ENCODE measurements at places on chromosomes 2 and 18. TPM values are rescaled to one million over a fixed set of nuclear protein-coding genes. Genes with fewer than 3 reads are reported as not detected.

PLA2R1 gene
- total RNA-seq: 2.7 TPM

RAB31 gene
- total RNA-seq: 45.5 TPM

PLCL1 gene
- under 0.01 TPM for total RNA-seq

IL36B gene
- under 0.01 TPM for total RNA-seq

CFC1 gene
- not detected for total RNA-seq

TNFRSF11A gene
- 0.34 TPM for total RNA-seq

POLE4 gene
- total RNA-seq: 18.5 TPM

ADD2 gene
- total RNA-seq: not detected

BMP10 gene
- not detected for total RNA-seq

DNAJC5G gene
- not detected for total RNA-seq

CACNB4 gene
- 0.43 TPM for total RNA-seq

MROH2A gene
- not detected for total RNA-seq

EMILIN1 gene
- total RNA-seq: 0.34 TPM

KYNU gene
- 61.0 TPM for total RNA-seq

ANKRD62 gene
- under 0.01 TPM for total RNA-seq

DPP4 gene
- 5.5 TPM for total RNA-seq

RNU2-63P gene
- total RNA-seq: 51.9 TPM

FNDC4 gene
- 2.8 TPM for total RNA-seq

TDRD15 gene
- total RNA-seq: not detected

CHCHD5 gene
- total RNA-seq: 10.6 TPM

Measured in nasal cavity respiratory epithelium epithelial cell of viscerocranial mucosa (primary cell).